MG63 (cell line): ENCODE measurements at places on chromosomes 1 and 21.
A peak's percentile ranks its signal among the peaks of the same experiment; 100 is the strongest.

DNA sequence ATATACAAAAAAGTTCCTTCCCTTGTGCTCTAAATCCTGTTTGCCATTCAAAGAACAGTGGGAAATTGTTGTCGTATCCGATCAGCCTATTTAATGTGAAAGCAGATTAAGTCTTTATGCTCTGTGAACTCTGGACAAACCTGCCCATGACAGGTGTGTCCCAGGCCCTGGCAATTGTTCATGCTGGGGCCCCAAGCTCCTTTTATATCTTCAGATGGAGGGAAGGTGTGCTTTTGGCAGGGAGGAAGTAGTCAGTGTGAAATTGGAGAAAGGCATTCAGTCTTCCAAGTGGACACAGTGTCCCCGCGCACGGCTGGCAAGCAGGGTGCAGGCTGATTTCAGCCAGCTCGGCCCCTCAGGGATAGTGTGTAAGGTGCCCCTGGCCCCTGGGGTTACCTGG, 135.1 kb upstream of the F3 start:
- no peak for DNase-seq

- DNase-seq = no peak
Observed at GRCh38 chr1:14011132-14011531, 311.1 kb downstream of the PRDM2 start.

- DNase-seq = no peak
Observed at GRCh38 chr21:22277341-22277740, 1279.1 kb downstream of the NCAM2 start.

DNA sequence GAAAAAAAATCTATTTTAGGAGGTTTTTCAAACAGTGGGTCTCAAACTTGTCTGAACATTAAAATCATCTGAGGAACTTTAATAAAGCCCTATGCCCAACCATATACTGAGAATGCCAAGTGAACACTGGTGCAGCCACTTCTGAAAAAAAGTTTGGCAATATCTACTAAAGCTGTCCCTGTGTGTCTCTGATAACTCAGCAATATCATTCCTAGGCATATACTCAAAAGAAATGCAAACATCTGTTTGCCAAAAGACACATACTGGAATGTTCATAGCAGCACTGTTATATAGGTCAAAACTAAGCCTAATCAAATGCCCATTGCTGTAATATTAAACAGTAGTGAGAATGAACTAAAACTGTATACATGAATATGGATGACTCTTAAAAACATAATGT, 74.2 kb upstream of the RGS4 start:
- peak; percentile 9 for DNase-seq

GRCh38 chr1:37410815-37411214, 63.6 kb upstream of the ZC3H12A start:
- DNase-seq = peak; percentile 44

DNA sequence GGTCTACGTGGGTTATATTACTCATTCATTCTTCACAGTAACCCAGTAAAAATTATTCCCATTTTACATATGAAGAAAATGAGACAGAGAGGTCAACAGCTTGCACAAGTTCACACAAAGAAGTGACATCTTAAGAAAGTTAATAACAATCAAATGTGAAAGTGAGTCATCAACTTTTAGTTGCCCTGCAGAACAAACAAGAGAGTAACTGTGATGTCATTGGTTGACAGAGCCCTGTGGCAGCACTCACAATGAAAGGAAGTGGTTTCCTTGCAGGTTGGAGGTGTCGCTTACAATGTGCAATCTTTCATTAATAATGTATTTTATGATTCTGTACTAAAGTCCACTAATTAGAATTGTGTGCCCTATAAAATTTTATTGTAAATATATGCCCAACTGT, 369.6 kb downstream of the RYR2 start:
- DNase-seq = no peak

- no peak for DNase-seq
Observed at GRCh38 chr1:94399453-94399852, 18.7 kb upstream of the ABCD3 start.

- DNase-seq = no peak
Observed at GRCh38 chr1:23979387-23979880, 693 bp downstream of the SRSF10 start.
